ENCODE measurements at places on chromosomes 1 and 21.

GRCh38 chr1:233445737-233446136 lies 118.2 kb downstream of the MAP3K21 start:
- DNase-seq, result no peak

GRCh38 chr1:8314346-8315280 lies 3.3 kb upstream of the SLC45A1 start:
- no peak for DNase-seq

- no peak for DNase-seq
These were observed 20.3 kb downstream of the ARHGEF10L start for GRCh38 chr1:17559615-17560419.

DNA sequence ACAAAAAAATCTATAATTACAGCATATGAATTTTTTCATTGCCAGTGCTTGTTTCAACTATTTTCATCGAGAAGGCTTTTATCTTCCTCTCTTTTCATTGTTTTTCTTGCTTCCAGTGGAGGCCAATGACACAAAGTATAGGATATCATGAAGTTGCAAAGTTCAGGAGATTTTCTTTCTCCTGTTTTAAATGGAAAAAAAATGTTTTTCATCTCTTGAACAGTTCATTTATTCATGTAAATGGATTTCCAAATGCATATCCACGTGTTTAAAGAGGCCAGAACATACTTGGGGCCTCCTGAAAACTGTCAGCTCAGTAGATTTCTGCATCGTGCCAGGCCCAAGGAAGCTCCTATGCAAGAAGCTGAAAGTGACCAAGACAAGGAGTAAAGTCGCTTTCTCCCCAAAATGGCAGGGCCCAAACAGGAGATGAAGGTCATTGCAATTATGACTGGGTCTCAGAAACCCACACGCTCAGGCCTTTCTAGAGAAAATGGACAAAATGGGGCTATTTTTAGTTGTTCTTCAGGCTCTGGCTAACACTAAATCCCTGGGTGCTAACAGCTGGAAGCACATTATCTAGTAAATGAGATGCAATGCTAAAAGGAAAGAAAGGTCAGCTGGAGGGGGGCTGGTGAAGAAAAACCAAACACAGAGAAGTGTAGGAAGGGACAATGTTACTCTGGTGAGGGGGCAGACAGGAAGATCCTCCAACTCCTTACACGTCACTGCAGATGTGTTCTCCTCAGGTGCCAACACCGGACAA lies 136.9 kb upstream of the C8B start:
- no peak for DNase-seq

DNA sequence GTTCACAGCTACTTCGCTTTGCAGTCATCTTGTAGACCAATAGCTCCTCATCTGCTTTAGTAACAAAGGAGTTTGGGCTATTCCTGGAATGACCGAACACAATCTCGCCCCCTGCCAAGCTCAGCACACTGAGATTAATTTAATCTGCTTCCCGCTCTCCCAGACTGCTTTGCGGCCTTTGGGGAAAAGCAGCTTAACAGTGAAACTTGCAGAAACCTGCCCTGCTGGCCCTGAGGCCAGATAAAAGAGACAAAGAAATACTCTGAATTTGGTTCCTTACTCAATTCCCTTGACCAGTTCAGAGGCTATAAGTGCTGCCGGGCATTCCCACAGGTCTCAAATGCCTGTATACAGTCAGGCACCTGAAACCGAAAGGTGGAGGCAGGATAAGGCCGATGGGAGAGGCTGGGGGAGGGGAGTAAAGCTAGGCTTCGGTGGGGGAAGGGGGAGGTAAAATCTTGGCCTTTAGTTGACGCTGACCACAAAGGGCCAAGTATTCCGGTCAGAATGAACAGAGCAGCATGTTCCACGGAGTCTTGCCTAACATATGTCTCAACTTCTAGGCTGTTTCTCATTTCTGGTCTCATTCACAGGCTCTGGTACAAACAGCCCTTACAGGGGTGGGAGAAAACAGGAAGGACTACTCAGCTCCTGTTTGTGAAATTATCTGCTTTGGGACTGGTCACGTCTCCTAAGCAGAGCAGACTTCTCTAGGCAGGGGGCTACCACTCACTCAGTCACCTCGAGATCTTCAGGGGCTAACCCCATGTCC lies 17.7 kb upstream of the A3GALT2 start:
- no peak for DNase-seq

GRCh38 chr21:34333121-34333739 lies 30.6 kb upstream of the KCNE2 start:
- no peak for DNase-seq

DNA sequence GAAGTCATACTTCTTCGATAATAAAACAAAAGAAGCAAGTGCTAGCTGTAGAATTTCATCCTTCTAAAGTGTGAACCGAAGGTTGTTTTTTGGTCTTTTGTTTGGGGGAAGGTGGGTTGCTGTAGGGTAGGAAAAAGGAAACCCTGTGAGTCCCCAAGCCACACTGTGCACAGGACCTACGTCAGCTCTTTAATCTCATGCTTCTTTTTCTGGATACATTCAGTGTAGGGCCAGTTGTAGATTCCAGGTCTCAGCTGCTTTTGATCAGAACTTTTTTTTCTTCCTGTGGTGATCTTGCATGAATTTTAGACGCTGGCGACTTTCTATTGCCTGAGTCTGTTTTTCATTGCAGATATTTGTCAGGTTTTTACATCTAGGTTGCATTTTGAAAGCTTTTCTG lies 40.2 kb downstream of the BCL9 start:
- no peak for DNase-seq

- DNase-seq, result no peak
These were observed 693 bp downstream of the SRSF10 start for GRCh38 chr1:23979387-23979880.

DNA sequence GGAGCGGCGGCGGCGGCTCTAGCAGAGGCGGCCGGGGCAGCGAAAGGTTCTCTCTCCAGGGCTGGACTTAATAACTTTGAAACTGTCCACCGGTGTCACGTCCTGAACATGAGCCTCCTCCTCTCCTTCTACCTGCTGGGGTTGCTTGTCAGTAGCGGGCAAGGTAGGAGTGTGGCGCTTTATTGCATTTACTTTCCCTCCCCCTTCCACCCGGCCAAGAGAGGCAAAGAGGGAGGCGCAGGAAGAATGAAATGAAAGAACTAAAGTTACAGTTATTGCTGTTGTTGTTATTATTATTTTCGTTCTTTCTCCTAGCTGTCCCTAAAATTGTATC lies 214 bp downstream of the NCAM2 start:
- no peak for DNase-seq

DNA sequence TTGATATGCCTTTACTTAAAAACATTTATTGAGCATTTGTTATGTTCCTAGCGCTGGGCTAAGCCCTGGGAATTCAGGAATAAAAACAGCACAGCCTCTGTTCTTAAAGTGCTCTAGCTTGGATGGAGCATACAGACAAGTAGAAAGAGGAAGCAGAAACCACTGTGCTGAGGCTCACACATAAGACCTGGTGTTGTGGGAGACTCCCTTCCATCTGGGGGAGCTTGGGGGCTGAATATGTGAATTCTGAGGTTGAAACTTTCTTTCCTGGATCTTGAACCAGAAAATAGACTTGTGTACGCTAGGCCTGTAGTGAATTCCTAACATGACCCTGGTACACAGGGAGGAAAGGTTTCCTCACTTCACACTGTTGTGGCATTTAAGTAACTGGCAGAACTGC lies 209.9 kb downstream of the ZNF326 start:
- DNase-seq, result no peak

GRCh38 chr1:232748910-232749368 lies 56.3 kb upstream of the MAP10 start:
- no peak for DNase-seq

All from esophagus squamous epithelium (tissue), 5 donors.